ENCODE measurements at places on chromosomes 4 and X.
A peak's percentile ranks its signal among the peaks of the same experiment; 100 is the strongest.

GRCh38 chr4:10762561-10762960 lies 78.0 kb upstream of the CLNK start:
- no peak for DNase-seq

- DNase-seq, result peak; percentile 22
These were observed 96.3 kb upstream of the ENPP6 start for GRCh38 chr4:184313702-184314659.

- DNase-seq, result no peak
These were observed 52.8 kb upstream of the RBM47 start for GRCh38 chr4:40682290-40683101.

DNA sequence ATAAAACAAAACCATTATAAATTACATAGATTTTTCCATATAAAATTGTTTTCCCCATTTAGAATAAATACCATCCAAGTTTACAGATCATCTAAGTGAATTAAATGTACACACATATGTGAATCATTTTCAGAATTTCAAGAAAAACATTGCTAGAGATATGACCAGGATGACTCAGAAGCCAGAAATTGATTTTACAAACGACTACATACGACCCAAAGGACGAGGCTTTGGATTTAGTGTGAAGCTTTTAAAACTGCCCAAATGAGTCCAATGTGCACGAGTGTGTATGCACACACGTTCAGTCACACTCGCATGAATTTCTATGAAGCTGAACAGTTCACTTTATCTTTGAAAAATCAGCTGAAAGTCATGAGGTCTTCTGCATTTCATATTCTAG lies 37.9 kb downstream of the MFAP3L start:
- no peak for DNase-seq

DNA sequence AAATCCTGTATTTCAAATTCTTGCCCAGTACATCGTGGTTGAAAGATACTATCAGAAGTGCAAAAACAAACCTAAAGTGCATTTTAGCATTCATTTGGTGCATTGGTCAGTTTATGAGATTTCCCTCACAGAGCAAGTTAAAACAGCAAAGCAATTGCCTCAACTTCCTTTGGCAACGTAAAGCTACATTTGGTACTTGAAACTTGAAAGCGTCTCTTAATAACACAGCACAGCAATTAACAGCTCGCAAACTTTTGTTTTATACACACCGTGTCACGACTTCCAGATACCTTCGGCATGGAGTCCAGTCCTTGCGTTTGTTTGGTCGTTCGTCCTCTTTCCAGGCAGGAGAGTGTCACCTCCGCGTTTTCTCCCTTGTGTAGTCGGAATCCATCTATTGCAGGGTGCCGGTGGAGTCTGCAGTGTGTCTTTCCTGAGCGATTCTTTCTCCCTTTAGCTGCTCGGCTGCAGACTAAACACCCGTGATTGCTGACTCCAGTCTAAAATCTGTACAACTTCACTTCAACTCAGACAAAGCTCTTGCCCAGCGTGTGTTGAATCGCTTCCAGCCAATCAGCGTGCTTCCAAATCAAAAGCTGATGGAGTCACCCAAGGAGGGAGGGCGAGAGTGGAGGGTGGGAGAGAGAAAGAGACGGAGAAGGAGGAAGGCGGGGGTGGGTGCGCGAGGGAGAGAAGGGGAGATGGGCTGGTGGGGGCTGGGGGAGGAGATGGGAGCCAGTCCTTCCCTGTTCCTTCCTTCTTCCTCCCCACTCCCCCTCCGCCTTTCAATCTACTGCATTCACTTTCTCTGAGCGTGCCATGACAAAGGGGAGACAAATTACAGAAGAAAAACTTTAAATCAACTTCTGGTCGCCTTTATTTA lies at the start of gene PCDH18:
TSS of gene PCDH18 (minus strand) at position 509 of the 883 bp plus-strand sequence. CDS start at position 103, 406 bp downstream.
- peak; percentile 3 for DNase-seq

DNA sequence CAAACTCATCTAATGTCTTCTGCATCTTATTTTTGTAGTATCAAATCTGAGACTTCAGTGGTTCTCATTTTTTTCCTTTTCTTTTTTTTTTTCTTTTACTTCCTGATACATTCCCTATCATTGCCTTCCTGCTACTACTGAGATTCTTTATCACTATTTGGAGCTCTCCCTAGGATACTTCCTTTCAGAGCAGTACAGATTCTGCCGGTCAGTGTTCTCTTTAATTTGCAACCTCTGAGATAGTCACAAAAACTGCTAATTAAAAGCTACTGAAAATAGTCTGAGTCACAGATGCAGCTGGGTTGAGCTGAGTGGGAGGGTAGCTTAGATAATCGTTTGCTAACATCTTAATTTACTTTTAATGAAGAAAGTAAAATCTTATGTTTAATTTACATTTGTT lies 1279.7 kb downstream of the ARAP2 start:
- DNase-seq, result no peak

- DNase-seq, result no peak
These were observed 244.3 kb downstream of the GPAT3 start for GRCh38 chr4:83780053-83780733.

DNA sequence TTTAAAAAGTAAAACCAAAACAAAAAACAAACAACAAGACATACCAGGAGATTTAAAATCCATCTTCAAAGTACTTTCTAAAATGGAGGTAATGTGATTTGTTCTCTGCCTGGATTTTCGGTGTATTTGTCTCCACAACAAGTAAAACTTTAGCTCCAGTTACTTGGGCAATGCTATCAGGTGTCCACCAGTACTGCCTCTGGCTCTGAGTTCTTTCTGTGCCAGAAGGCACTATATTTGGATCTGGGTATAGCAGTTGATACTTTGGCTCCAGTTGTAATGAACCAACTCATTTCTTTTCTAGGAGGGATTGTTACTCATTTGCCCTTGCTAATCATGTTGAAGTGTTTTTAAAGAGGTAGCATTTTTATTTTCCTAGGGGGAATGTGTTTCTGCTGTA lies 9.5 kb upstream of the PDLIM5 start:
- DNase-seq, result no peak

GRCh38 chr4:184417802-184418511 lies 56.4 kb downstream of the IRF2 start:
- no peak for DNase-seq

- DNase-seq, result no peak
These were observed 236.0 kb upstream of the VCX3A start for GRCh38 chrX:6770936-6771335.

DNA sequence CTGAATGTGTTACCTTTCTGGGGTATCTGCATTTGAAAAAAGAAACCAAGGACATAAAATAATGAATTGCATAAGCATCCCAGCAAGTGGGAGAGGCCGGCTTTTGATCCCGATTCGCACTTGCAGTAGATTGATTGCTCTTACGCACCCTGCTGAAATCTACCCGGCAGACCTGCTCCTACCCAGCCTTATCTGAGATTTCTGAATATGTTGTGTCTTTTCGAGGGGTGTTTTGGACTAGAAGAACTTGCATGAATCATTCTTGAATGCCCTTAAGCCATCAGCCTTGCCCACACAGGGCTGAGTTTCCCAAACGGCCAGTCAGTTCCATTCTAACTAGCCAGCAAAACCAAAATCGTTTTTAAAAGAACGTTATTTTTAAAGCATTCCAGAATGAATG lies 174.4 kb upstream of the BCOR start:
- no peak for DNase-seq

DNA sequence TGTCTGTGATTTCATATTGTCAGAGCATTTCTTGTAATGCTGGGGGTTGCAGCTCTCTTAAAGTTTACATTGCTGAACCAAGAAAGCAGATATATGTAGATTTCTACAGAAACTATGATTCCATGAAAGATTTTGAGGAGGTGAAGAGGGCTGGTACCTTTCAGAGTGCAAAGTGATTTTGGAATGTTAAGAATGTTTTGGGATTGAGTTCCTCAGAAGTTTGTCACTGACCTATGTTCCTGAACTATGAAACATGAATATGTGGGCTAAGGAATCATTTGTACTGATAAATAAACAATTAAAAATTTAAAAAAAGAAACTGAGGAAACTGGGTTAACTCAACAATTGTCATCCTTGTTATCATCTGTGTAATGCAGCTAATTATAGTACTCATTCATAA lies 12.3 kb upstream of the CHIC2 start:
- DNase-seq, result no peak

DNA sequence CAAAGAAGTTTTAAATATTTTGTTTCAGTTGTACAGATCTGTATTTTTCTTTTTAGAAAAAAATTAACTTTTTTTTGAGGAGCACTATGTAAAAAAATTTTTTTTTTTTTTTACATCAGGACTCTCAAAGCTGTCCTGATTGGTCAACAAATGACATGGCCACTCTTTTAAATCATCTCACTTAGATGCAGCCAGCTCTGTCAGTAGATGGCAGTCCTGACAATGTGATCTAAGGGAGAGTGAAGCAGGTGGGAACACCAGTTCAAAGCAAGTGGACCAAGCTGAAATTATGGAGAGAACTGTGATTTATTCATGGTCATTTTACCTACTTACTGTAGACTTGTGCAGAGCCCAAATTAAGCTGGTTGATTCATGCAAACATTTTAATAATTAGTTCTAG lies 174.7 kb upstream of the GPRIN3 start:
- DNase-seq, result no peak

DNA sequence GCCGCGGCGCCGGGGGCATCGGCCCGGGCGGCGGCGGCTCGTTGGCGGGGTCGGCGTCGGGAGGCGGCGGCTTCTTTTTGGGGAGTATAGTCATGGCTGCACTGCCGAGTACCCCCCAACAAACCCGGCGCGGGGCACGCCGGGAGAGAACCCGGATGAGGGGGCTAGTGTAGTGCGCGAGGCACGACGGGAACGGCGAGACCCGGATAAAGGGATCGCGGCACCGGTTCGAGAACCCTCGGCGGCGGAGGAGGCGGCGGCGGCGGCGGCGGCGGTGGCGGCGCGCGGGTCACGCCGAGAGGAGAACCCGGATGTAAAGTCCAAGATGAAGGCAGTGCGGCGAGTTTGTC lies at the start of gene OTUD5:
TSS of gene OTUD5 (minus strand) at position 131 of the 350 bp plus-strand sequence. CDS start at position 94, 37 bp downstream.
- DNase-seq, result peak; percentile 82

- no peak for DNase-seq
These were observed 9.0 kb upstream of the HNRNPD start for GRCh38 chr4:82382751-82383150.

- DNase-seq, result no peak
These were observed 9.6 kb downstream of the GPC4 start for GRCh38 chrX:133405498-133406185.

DNA sequence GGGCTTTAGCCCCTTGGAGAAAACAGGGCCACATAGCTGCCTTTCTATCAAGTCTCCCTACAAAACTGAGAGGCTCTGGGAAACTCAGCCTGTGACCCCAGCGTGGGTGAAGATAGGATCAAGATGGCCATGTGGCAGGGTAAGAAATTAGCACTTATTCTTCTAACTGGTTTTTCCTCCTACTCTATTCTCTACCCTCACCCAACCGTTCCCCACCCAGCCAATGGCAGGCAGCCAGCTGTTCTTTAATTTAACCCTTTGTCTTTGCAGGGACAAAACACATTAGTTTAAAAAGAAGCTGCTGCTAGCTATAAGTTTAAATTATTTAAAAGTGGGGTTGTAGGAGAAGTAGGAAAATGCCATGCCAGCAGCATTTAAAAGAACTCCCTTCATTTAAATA lies 2.8 kb downstream of the CLCN5 start:
- no peak for DNase-seq

DNA sequence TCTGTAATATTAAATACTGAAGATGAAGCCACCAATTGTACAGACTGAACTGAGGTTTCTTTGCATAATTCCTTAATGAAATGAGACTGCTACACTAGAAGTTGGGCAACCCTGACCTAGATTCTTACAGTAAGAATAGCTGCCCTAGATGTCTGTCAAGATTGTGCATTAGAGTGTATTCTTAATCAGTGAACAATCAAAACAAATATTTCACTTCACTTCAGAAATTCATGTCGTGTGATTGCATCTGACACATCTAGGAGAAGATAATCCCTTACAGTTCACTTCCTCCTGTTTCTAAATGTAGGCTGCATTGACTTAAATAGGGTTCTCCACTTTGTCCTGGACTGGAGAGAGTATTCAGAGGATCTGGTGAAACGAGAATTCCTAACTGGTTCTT lies 283.1 kb downstream of the HNRNPD start:
- DNase-seq, result no peak

- no peak for DNase-seq
These were observed 4.7 kb upstream of the FGFR3 start for GRCh38 chr4:1788254-1788973.

DNA sequence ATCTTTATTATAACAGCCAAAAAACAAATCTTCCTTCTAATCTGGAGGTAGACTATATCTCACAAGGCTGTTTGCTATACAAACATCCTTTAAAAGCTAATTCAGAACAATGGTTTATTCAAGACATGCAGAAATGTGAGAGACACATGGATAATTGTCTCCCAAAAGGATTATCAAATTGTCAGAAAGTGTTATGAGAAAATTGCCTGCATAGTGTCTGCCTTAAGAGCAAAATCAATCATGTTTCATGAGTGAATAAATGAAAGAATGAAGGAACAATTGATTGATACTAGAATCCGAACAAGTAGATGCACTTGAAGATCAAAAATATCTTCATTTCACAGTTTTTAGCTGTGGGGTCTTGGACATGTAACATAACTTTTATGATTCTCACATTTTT lies 621.7 kb upstream of the BOD1L1 start:
- DNase-seq, result no peak

- DNase-seq, result no peak
These were observed 255.8 kb upstream of the GPRIN3 start for GRCh38 chr4:89563431-89563830.

DNA sequence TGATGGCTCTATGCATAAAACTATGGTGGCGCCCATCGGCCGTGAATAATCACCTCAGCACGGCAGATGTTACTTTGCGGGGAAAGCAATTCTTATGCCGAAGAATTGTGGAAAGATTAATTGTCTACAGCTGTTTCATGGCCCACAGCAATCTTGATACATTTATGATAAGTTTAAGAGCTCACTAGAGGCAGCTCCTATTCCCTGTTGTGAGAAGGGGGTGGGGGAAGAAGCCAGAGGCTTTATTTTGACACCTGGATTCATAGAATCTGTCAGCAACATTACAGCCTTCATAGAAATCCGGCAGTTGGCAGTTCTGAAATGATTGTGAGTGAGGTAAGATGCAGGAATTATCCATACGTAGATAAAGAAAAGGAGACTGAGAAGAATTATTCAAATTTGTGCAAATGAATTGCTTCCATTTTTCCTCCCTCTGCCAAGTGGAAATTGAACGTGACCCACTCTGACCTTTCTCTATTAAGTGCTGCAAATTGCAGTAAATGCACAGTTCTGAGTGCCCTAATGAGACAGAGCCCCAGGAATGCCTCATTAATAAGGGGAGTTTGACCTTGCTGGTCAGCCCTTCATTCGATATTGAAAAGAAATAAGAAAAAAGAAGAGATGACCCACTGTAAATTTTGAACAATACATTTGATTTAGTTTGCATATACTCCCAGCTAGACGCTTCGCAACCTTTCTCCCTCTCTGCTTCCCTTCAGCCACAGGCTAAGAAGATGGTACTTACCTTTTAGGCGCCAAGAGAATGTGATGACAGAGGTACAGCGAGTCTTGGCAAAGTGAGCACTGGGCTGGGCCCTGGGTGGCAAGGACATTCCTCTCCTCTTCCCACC lies 188.8 kb downstream of the GPAT3 start:
- DNase-seq, result no peak

All from CD4-positive, alpha-beta T cell (primary cell).